ENCODE measurements at places on chromosomes 7 and 10. TPM values are rescaled to one million over a fixed set of nuclear protein-coding genes. Genes with fewer than 3 reads are reported as not detected.

TSPAN12 gene
- total RNA-seq: 68.7 TPM

PCLO gene
- total RNA-seq: 4.2 TPM

SOSTDC1 gene
- 0.85 TPM for total RNA-seq

LRRTM3 gene
- not detected for total RNA-seq

AZGP1 gene
- 85.5 TPM for total RNA-seq

RADIL gene
- 4.5 TPM for total RNA-seq

PIK3AP1 gene
- total RNA-seq: 5.4 TPM

NDUFA5 gene
- 378 TPM for total RNA-seq

SRRM3 gene
- 6.1 TPM for total RNA-seq

PRKRIP1 gene
- 11.1 TPM for total RNA-seq

DNA sequence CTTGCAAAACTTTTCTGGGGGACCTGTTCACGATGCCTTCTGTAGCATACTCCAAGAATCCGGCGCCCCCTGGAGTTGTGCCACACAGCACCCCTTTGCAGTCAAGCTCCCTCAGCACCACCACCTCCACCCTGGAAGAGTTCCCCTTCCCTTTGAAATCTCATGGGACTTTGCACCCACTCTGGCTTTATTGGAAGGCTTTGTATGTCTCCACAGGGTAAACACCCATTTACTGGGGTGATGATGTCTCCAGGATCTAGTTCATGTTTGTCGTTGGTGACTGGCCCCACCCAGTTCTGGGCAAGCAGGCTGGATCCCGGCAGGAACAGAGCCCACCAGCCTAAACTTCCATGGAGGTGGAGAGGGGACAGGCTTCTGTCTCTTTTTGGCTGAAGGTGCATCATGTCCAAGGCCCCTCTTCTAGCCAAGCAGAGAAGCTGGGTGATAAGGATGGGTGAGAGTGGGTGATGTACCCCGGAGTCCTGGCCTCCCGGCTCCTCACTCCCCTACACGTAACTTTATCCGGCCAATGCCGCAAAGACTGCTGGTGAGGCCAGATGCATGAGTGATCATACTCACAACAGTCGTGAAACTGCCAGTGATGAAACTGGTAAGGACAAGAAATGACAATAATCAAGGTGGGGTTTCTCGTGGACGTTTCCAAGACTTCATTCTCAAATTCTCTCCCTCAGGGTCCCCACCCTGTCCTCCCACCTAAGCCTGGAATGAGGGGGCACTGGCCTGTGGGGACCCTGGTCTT lies 695 bp upstream of the CLDN4 start:
- H3K36me3 ChIP-seq: no peaks in the 10 kb centered on the region
- H3K4me1 ChIP-seq: peaks cover 13% of the 10 kb centered on the region
- no peak overlapping the region for H3K27ac ChIP-seq
- DNase-seq: no peak
- H3K4me3 ChIP-seq: no peak overlapping the region

- H3K36me3 ChIP-seq: no peaks in the 10 kb centered on the region
- peaks cover 64% of the 10 kb centered on the region for H3K27me3 ChIP-seq
- peak; percentile 15 for DNase-seq
- H3K4me1 ChIP-seq: peaks cover 21% of the 10 kb centered on the region
These were observed at the start of gene TMEM229A for GRCh38 chr7:124032369-124033094. TMEM229A (minus strand) TSS chr7:124033067; CDS start chr7:124033003, 64 bp downstream.

- H3K27ac ChIP-seq: no peak overlapping the region
- H3K36me3 ChIP-seq: no peaks in the 10 kb centered on the region
- no peak overlapping the region for H3K4me3 ChIP-seq
- H3K27me3 ChIP-seq: no peaks in the 10 kb centered on the region
- no peaks in the 10 kb centered on the region for H3K4me1 ChIP-seq
- DNase-seq: no peak
These were observed 123.9 kb downstream of the PCLO start for GRCh38 chr7:83038787-83039186.

DNA sequence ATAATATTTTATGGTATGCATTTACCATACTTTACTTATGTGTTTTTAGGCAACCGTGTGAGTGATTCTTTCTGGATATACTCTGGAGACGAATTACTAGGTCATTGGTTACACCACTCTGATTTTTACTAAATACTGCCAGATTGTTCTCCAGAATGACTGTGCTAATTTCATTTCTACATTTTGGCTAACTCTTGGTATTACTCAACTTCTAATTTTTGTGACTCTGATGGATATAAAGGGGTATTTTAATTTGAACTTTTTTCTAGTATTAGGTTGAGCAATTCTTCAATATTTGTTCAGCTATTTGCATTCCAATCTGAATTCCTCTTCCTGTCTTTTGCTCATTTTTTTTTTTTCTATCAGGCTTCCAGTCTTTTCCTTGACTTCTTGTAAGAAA lies 223.6 kb downstream of the MDFIC start:
- H3K4me3 ChIP-seq: no peak overlapping the region
- no peaks in the 10 kb centered on the region for H3K4me1 ChIP-seq
- no peaks in the 10 kb centered on the region for H3K36me3 ChIP-seq
- H3K27me3 ChIP-seq: no peaks in the 10 kb centered on the region

DNA sequence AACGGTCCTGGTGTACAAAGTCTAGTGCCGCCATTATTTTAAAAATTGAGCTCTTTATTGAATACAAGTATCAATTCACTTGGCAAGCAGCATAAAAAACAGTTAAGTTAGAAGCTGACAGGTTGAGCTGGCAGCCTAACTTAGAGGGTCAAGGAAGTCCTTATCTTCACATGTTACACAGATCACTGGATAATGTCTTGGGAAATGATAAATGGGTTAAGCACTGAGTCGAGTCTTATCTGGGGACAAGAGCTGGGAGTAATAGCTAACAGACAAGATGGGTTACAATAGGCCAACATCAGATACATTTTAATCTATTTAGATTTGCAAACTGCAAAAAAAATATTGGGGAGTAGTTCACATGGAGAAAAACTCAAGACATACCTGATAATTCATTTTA lies 34.2 kb downstream of the SLC18A2 start:
- no peak overlapping the region for H3K27ac ChIP-seq
- no peaks in the 10 kb centered on the region for H3K36me3 ChIP-seq
- no peak overlapping the region for H3K4me3 ChIP-seq
- no peaks in the 10 kb centered on the region for H3K4me1 ChIP-seq
- no peak for DNase-seq

- DNase-seq: no peak
- no peaks in the 10 kb centered on the region for H3K27me3 ChIP-seq
- H3K36me3 ChIP-seq: peaks cover 2% of the 10 kb centered on the region
- H3K4me1 ChIP-seq: no peaks in the 10 kb centered on the region
These were observed 3.2 kb downstream of the CYP3A7 start for GRCh38 chr7:99731638-99732374.

DNA sequence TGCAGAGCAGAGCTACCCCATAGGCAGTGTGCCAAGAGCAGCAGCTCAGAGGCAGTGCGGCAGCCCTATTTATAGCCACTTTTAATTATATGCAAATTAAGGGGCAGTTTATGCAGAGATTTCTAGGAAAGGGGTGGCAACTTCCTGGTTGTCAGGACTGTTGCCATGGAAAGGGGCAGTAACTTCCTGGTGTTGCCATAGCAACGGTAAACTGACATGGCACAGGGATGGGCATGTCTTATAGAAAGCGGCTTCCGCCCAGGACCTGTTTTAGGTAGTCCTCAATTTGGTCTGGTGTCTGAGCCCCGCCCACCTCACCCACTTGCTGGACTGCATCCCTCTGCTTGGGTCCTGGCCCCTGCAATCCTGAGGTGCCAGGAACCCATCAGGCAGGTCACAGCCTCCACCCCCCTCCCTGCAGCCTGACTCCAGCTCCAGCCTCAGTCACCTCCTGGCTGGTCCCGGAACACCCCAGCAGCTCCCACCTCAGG lies 115.8 kb downstream of the TMEM130 start:
- H3K4me1 ChIP-seq: peaks cover 3% of the 10 kb centered on the region
- peaks cover 45% of the 10 kb centered on the region for H3K27me3 ChIP-seq
- H3K36me3 ChIP-seq: no peaks in the 10 kb centered on the region
- H3K4me3 ChIP-seq: no peak overlapping the region

DNA sequence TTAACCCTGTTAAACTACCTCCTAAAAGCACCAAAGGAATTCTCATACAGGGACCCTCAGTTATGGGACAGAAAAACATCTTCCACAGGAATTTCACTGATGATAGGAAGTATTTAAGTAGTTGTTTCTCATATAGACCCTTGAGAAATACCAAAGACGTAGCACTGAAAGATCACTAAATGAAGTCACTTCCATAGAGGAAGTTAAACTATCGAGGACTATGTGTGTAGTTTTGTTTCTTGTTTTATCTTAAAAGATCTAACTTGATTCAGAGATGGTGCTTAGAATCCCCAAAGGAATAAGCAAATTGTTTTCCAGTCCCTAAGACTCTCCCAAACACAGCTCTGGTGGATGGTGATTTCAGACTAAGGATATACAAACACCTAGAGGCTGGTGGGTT lies 94.8 kb upstream of the AFAP1L2 start:
- peaks cover 37% of the 10 kb centered on the region for H3K36me3 ChIP-seq
- H3K27ac ChIP-seq: peak overlapping the region; percentile 56
- DNase-seq: no peak

DNA sequence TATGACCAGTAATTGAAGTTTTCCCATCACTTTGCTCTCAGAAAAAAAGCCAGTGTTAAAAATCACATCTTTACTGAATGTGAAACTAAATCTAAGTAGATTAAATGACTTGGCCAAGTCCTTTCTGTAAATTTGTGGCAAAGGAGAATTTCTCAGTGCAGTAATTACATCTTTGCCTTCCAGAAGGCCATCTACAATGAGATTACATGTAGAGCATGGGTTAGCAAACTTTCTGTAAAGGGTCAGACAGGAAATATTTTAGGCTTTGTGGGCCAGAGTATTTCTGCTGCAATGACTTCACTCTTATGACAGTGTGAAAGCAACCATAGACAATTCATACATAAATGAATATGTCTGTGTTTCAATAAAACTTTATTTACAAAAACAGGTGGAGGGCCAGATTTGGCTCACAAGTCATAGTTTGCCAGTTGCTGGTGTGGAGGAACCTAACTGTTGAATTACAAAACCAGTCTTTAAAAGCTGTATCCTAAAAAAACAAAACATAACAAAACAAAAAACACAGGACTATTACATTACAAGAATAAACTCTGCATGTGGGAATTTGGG lies 191.0 kb downstream of the TAX1BP1 start:
- peaks cover 1% of the 10 kb centered on the region for H3K4me1 ChIP-seq
- no peak overlapping the region for H3K27ac ChIP-seq
- no peak for DNase-seq
- no peaks in the 10 kb centered on the region for H3K36me3 ChIP-seq
- no peak overlapping the region for H3K4me3 ChIP-seq

- H3K27ac ChIP-seq: peak overlapping the region; percentile 44
- no peaks in the 10 kb centered on the region for H3K27me3 ChIP-seq
- H3K4me1 ChIP-seq: peaks cover 77% of the 10 kb centered on the region
- no peak for DNase-seq
These were observed 79.4 kb upstream of the PRR15 start for GRCh38 chr7:29484280-29484679.

- H3K36me3 ChIP-seq: no peaks in the 10 kb centered on the region
- no peak overlapping the region for H3K4me3 ChIP-seq
- H3K27me3 ChIP-seq: peaks cover 100% of the 10 kb centered on the region
- no peak overlapping the region for H3K27ac ChIP-seq
These were observed 89.2 kb downstream of the MICALL2 start for GRCh38 chr7:1369916-1370657.

DNA sequence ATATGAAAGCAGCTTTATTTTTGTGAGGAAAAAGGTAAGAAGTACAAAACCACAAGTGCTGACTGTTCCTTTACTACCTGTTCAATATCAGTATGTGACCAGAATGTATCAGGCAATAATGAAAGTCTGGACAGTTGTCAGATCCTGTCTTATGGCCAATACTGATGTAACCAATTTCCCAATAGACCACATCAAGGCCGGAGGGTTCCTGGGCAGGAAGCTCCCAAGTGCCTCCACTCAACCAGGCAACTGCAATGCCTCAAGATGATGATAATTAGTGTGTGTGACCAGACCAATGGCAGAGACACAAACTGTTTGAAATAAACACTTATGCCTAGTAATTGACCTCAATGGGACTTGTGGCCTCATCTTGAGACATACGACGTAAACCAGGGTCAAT lies 149.4 kb upstream of the ASAH2 start:
- peaks cover 42% of the 10 kb centered on the region for H3K4me1 ChIP-seq
- DNase-seq: no peak
- no peak overlapping the region for H3K4me3 ChIP-seq
- no peaks in the 10 kb centered on the region for H3K36me3 ChIP-seq
- no peaks in the 10 kb centered on the region for H3K27me3 ChIP-seq

- H3K4me1 ChIP-seq: peaks cover 36% of the 10 kb centered on the region
- H3K27me3 ChIP-seq: no peaks in the 10 kb centered on the region
- no peak overlapping the region for H3K4me3 ChIP-seq
- H3K36me3 ChIP-seq: no peaks in the 10 kb centered on the region
- DNase-seq: no peak
- H3K27ac ChIP-seq: no peak overlapping the region
These were observed 180.3 kb upstream of the HDAC9 start for GRCh38 chr7:18315241-18315640.

- H3K27ac ChIP-seq: no peak overlapping the region
- H3K27me3 ChIP-seq: no peaks in the 10 kb centered on the region
- H3K4me1 ChIP-seq: peaks cover 13% of the 10 kb centered on the region
- H3K36me3 ChIP-seq: no peaks in the 10 kb centered on the region
These were observed 84.8 kb upstream of the NRP1 start for GRCh38 chr10:33419311-33419710.

GRCh38 chr10:131792809-131793208 lies 108.0 kb upstream of the PPP2R2D start:
- no peaks in the 10 kb centered on the region for H3K36me3 ChIP-seq
- no peak overlapping the region for H3K4me3 ChIP-seq
- H3K27ac ChIP-seq: no peak overlapping the region
- DNase-seq: no peak
- H3K27me3 ChIP-seq: peaks cover 74% of the 10 kb centered on the region

DNA sequence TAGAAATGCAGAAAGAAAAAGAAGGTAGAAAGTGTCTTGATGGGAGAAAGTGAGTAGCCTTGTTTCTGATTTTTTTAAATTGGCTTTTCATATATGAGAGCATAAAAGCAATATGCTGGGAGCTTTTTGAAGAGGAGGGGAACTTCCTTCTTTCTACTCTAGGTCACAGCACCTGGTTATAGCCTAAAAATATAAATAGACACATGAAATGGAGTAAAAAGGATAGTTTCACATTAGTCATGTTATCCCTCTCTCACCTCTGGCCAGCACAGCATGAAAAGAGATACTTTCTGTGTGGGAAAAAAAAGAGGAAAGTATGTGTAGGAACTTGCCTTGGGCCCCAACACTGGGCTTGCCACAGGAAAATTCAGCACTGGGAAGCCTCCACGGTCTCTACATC lies 292.2 kb upstream of the ZWINT start:
- no peaks in the 10 kb centered on the region for H3K4me1 ChIP-seq
- no peak overlapping the region for H3K4me3 ChIP-seq
- DNase-seq: no peak
- no peaks in the 10 kb centered on the region for H3K27me3 ChIP-seq
- no peak overlapping the region for H3K27ac ChIP-seq

All from left ventricle myocardium inferior (tissue), 1 donor.